CD4-positive, alpha-beta T cell treated with Interferon alpha-2 for 1 hour (primary cell): ENCODE measurements at places on chromosomes 1 and 21.

DNA sequence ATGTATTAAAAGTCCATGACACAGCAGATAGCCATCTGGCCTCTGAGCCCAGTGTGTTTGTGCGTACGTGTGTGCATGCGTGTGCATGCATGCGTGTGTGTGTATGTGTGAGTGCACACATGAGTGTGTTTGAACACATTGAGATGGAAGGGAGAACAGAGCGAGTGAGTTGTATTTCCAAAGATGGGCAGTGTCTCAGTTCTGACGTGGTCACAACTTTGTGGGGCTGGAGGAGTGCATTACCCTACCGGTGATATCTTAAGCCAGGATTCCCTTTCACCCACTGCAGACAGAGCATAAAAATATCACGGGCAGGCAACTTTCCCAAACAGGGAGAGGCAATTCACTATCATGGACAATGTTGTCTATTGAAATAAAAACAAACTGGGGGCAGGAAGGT, 27.8 kb downstream of the IRF2BP2 start:
- no peak for DNase-seq

DNA sequence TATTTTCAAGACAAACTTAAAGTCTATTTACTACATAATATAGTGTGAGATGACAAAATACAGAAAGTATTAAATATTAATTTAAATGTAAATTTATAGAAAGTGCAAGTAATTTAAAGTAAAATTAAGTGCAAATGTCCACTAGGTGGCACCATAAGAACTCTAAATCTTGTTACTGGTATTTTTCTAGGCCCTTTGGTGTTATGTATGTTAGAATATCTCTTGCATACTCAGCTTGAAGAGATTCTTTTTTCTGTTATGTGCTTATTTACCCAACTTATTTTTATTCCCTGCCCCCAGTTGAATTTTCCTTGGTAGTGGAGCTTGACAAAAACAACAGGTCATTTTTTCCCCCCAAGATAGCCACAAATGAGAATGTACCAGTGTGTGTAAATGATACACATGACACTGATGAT, 71.5 kb downstream of the RPS6KC1 start:
- no peak for DNase-seq

DNA sequence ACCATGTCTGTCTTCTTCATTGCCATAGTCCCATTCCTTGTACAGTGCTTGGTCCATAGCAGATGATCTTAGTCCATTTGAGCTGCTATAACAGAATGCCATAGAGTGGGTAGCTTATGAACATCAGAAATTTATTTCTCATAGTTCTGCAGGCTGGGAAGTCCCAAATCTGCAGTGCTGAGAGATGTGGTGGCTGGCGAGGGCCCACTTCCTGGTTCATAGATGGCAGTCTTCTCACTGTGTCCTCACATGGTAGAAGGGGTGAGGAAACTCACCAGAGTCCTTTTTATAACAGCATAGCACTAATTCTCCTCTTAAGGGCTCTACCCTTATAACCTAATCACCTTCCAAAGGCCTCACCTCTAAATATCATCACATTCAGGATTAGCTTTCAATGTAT, 23.1 kb upstream of the RAP1A start:
- peak; percentile 57 for DNase-seq

DNA sequence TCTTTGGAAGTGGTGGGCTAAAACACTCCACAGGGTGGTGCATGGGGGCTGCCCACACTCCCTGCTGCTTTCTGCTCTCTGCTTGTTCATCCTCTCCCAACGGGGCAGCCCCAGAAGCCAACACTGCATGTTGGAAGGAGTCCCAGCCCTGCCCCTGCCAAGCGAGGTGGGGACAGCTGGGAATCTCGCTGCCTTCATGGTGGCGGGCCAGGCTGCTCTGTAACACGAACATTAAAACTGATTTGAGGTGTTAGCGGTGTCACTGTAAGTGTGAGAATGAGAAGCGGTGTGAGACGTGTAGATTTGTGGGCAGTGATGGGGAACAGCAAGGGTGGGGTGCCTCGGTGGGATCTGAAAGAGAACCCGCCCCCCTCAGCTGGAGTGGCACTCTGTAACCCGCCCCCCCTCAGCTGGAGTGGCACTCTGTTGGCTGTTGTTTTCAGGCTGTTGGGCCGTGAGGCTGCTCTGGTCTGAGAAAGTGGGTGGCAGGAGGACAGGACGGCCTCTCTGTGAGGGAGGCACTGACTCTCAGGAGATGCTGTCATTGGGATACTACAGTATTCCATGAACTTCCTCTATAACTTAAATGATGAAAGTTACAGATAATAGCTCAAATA, 80.9 kb downstream of the PCBP3 start:
- DNase-seq: no peak

GRCh38 chr1:62401034-62401760, 35.7 kb upstream of the USP1 start:
- DNase-seq: no peak

- no peak for DNase-seq
Observed at GRCh38 chr1:66606362-66607065, 72.6 kb downstream of the SGIP1 start.

DNA sequence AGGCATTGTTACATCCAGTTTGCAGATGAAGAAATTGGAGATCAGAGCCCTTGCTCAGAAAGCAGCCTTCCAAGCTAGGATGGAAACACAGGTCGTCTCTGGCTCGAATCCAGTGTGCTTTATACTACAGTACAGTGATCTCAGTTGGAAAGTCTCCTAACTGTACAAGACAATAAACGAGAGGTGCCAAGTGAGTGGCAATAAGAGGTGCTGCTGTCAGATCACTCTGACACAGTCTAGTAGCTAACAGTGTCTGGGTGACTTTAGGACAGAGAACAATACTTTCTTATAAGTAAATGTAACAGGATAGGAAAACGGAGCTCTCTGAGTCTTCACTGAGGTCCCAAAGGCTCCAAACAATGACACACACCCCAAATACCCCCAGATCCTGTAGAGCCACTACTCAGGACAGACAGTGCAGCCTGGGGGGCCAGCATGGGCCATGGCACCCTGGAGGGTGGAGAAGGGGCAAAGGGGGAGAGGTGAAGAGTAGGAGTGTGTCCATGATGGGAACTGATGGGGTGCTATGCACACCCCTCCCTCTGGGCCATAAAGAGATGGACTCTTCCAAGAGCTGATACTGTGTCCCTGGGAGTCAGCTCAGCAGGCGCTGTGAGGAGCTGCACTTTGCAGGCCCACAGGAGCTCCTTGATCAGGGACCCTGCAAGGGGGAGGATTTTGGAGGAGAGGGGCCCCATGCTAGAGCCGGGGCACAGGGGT, 3.3 kb downstream of the SH3BGR start:
- DNase-seq: no peak

DNA sequence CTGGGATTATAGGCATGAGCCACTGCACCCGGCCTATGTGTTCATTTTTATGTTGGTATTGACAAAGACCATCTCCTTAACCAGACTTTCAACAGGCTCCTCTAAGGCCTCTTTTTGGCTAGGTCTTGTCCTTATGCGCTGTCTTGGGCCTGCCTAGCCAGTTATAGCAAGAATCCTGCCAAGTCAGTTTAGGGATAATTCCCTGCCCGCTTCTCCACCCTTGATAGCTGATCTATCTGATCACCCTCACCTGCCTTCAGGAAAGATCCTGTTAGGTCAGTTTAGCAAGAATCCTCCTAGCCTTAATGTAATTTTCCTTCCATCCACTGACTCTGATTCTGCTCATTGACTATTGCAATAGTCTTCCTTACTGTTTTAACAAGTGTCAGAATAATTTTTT, 2.4 kb upstream of the B4GALT3 start:
- no peak for DNase-seq

DNA sequence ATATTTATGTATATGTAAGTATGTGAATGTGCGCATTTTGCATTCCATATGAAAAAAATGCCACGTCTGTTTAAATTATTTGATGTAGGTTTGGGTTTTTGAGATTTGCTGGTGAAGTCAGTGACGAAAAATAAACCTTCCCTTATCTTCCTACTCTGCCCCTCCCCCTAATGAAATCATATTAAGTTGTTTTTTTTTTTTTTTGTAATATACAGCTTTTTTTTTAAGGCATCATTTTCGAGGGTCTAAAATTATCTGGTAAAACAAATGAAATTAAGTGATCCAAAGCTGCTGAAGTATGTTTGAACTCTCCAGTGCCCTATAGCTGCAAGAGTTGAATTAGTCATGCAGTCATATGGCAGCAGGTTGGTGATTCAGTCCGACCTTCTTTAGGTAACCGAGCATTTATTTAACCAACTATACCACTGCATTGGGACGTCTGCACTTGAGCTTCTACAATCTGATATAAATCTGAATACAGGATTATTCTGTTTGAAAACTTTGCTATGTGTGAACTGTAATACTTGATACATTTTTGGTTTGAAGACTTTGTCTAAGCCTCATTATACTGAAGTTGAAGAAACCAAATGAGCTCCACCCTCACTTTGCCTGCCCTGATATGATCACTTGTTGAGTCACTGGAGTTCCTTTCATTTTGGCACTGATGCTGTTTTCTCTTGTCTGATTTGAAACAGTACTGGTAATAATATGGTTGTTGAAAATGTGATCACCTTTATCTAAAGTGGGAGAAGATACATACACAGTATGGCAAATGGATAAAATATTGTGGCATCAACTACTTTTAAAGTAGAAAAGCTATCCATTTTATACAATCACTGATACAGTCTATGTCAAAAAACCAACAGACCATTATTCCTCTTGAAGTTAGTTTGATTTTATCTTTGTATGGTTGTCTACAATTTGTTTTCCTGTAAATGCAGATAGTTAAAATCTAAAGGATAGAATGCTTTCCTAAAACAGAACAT, 11.7 kb downstream of the PDIK1L start:
- peak; percentile 41 for DNase-seq

- no peak for DNase-seq
Observed at GRCh38 chr1:238960071-238960470, 426.3 kb upstream of the CHRM3 start.

DNA sequence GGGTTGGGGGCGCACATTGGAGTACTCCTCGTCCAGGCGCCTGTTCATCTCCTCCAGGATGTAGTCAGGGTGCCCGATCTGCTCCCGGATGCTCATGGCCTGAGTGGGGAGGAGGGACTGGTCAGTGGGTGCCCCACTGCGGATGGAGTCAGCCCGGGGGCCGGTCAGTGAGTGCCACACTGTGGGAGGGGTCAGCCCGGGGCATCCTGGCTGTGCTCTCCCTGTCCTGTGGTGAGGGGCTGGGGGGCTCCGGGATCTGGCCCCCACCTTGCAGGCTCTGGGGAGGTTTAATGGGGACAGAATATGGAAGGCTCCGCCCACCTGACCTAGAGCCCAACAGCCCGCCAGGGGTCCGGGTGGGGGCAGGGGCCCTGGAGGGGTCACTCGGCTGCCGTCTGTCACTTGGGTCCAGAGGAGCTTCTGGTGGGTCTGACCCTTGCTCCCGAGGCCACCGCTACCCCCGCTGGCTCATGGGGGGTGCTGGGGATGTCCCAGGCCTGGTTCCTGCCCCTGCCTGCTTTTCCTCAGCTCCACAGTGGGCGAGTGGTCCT, 8.8 kb downstream of the PRXL2B start:
- no peak for DNase-seq

GRCh38 chr1:25502957-25503356, 40.4 kb upstream of the LDLRAP1 start:
- DNase-seq: no peak

DNA sequence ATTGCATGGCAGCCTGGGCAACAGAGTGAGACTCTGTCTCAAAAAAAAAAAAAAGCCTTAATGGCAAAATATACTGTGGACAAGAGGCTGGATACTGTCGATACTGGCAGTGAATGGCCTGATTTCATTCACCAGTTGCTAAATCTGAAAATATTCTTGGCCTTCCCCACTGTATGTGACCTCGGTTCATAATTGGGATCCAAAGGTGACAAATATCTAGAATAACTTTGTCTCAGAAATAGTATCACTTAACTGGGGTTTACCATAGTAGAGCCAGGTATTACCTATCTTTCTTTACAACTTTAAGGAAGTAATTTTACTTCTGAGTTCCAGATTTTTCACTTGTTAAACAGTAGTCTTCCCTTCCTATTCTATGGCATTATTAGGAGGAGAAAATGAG, 8.4 kb downstream of the MTF2 start:
- DNase-seq: no peak

DNA sequence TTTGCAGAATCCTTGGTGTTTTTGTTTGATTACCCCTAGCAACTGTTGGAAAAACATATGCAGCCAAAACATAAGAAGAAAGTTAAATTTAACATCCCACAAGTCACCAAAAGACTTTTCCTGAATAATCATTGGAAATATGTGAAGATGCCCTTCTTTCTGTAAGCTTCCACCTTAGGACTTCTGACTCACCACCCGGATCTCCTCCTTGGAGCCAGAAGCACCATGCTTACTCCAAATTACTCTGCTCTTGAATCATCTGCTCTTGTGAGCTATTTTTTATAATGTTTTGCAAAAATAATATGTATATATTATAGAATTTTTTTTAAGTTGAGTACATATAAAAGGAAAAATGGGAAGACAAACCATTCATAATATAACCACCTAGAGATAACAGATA, 391.7 kb downstream of the KCTD3 start:
- DNase-seq: no peak

GRCh38 chr1:92441697-92442342, 44.9 kb downstream of the GFI1 start:
- DNase-seq: no peak

- no peak for DNase-seq
Observed at GRCh38 chr1:90820745-90821144, 103.6 kb upstream of the BARHL2 start.

DNA sequence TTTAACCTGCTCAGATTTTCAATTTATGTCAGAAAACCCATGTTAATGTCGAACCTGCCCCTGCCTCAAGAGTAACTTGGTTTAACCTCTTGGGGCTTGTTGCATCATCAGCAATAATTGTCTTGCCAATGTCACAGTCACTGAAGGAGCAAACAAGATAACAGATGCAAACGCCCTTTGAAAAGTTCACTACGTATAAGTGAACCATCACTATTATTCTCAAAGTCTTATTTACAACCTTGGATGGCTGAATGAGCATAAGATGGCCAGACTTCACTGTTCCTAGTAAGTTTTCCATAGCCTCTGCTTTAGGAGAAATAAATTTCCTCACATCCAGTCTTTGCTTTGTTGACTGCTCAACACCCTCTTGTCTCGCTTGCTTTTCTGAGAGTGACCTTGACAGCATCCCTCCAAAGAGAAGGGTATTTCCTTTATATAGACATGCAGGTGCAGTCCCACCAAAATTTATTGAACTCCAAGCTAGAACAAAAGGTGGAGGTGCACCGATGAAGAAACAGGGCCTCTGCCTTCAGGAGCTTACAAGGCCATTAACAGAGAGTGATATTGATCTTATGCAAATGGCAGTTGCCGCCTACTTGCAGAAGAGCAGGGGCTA, 749 bp upstream of the LRIG2 start:
- DNase-seq: no peak
